Bronchial epithelial cell (primary cell): ENCODE measurements at places on chromosomes 2 and 18. TPM values are rescaled to one million over a fixed set of nuclear protein-coding genes. Genes with fewer than 3 reads are reported as not detected.

NEMP2 gene
- total RNA-seq = 1.8 and 1.9 TPM in 2 replicates

VWA3B gene
- total RNA-seq = 0.13 TPM in 1 of 2 replicates, not detected in the other

FABP1 gene
- not detected in 2 replicates for total RNA-seq

GKN1 gene
- not detected in 2 replicates for total RNA-seq

FAM110C gene
- 9.2 and 9.9 TPM in 2 replicates for total RNA-seq

MALL gene
- total RNA-seq = 33.7 and 87.8 TPM in 2 replicates
